Astrocyte of the cerebellum (primary cell): ENCODE measurements at places on chromosomes 4 and X.

DNA sequence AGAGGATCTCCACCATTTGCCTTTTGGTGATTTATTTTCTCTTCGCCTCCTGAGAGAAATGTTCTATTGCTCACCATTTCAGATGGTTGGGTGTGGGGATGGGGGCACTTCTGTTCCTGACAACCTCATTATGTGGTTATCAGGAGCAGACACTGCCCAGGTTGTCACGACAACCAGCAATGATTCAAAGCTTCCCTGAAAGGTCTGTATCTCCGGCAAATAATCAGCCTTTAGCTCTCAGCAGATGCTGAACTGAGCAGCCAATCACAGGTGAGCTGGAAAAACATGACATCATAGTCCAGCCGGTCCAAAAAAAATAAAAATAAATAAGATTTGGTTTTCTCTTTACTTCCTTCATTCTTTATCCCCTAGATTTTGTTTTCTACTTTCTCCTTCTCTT lies 5.5 kb upstream of the PAK3 start:
- no peak for DNase-seq

- no peak for DNase-seq
Measured at GRCh38 chrX:103467156-103467555, 52.1 kb downstream of the RAB40A start.

DNA sequence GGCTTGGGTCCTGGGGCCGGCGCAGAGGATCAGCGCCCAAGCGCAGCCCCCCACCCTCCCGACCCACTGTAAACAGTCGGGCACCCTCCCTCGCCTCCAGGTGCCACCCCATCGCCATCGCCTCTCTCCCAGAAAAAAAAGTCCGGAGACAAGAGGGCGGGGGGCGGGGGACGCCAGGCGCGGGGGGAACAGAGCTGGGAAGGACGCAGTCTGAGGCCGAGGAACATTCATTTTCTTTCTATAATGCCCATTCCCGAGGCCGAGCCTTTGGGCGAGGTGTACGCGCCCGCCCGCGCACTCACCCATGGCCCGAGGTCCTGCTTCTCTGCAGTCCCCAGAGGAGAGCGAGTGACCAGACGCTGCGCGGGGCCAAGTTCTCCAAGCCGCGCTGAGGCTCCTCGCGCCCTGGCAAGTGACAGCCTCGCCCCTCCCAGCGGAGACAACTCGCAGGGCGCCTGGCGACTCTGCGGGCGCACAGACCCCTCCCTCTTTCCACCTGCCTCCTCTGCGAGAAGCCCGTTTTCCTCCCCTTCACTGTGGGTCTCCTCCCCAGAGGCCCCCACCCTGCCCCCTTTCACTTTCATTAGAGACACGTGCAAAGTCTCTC lies 63.5 kb upstream of the WDR17 start:
- no peak for DNase-seq

DNA sequence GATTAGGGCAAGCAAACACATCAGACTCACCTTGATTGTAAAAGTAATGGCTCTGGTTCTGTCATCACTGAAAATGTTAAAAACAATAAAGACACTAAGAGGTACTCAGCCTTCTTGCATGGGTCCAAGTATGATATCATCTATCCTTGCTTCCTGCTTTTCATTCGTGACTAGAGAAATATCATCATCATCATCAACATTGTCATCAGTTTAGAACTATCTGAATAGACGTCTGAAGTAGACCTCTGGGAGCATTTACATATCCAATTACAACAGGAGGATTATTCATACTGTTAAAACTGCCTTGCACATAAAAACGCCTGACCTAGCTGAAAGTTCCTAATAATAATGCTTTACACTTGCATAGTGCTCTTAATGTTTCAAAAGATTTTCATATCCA lies 9.8 kb upstream of the FRAS1 start:
- no peak for DNase-seq

DNA sequence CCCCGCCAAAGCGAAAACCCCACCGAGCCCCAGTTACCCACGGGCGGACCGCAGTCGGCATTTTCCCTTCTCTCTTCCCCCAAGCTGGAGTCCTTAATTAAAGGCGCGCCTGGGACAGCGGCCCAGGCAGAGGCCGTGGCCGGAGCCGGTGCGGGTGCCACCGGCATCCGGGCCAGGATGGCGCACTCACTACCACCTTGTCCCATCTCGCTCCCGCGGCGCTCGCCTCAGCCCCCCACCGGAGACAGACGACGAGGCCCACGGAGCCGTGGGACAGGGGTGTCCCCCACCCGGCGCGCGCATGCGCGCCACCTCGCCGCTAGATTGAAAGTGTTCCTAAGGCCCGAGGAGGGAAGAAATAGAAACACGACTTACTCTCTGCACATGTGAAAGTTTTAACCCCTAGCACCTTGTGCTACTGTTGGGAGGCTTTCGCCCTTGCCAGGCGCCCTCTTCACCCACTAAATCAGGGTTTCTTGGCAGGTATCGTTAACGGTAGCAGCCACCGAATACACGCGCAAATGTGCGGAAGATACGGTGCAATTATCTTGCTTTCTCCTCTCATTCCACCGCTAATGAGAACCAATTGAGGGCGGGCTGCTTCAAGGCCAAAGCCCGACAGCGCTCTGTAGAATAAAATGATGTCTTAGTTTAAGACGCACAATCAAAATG lies 64.3 kb upstream of the CCDC160 start:
- DNase-seq = no peak

DNA sequence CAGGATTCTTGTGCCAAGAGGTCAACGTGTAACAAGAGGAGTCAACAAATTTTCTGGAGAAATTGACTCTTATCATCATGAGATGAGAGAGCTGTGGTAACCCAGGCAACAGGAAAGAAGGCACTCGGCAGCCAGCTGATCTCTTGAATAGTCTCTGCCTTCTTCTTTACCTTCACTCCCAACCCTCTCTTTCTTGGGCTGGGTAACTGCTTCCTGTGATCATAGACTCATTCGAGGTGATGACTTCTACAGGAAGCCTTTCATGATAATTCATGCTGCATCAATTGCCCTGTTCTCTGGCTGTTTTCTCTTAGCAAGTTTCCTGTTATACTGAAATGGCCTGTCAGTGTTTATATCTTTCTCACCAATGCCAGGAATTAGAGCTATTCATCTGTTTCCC lies 70.8 kb upstream of the FSTL5 start:
- no peak for DNase-seq

- no peak for DNase-seq
Measured at GRCh38 chrX:38746102-38746501, 55.2 kb upstream of the MID1IP1 start.

DNA sequence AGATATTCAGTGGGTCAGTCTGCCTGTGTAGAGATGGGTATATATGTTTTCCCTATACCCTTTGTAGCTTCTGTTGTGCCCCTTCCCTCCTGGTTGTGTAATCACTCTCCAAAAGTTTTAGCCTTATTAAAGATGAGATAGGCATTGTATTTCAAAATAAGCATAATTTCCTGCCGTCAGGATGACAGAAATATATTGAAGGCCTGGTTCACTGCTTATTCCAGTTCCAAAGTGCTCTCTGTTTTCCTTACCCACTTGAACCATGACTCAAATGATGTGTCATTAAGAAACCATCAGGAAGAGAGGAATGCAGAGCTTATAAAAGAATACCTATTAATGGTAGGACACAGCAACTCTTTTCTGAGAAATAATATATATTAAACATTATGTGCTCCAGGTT lies 178.5 kb downstream of the GABRB1 start:
- peak; percentile 40 for DNase-seq

GRCh38 chr4:45120163-45120562 lies 393.8 kb upstream of the GNPDA2 start:
- DNase-seq = no peak

DNA sequence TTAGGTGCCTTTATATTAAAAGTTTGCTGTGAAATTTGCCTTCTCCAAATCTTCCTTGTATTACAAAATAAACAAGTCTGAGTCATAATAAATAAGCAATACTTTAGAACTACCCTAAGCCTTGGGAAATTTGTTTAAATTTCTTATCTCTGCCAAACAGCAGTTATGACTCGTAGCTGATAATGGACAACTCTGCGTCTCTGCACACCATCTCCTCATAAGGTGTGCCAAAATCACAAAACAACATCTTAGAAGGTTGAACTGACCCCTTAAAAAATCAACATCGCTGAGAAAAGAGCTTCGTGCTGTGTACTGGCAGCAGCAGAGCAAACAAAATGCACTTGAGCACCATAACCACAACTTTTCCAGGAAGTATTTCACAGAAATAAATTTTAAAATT lies 22.0 kb downstream of the OR13H1 start:
- no peak for DNase-seq

DNA sequence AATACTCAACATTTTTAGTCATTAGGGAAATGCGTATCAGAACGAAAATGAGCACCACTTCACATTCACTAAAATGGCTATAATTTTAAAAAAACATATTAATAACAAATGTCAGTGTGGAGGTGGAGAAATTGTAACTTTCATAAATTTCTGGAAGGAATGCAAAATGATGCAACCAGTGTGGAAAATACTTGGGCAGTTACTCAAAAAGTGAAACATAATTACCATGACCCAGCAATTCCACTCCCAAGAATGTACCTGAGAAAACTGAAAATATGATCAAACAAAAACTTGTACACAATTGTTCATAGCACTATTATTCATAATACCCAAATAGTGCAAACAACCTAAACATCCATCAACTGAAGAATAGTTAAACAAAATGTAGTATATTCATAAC lies 76.1 kb upstream of the FAM241A start:
- no peak for DNase-seq

- DNase-seq = no peak
Measured at GRCh38 chr4:121150003-121150402, 14.1 kb downstream of the TNIP3 start.

GRCh38 chrX:17744896-17745523 lies 7.7 kb downstream of the SCML1 start:
- DNase-seq = no peak

DNA sequence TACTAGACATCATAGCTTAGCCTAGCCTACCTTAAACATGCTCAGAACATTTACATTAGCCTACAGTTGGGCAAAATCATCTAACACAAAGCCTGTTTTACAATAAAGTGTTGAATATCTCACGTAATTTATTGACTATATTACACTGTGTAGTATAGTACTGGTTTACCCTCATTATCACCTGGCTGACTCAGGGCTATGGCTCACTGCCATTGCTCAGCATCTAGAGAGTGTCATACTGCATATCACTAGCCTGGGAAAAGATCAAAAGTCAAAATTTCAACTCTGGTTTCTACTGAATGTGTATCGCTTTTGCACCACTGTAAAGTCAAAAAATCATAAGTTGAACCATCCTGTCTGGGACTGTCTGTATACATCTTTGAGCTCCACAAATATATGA lies 78.6 kb downstream of the CEP44 start:
- no peak for DNase-seq

DNA sequence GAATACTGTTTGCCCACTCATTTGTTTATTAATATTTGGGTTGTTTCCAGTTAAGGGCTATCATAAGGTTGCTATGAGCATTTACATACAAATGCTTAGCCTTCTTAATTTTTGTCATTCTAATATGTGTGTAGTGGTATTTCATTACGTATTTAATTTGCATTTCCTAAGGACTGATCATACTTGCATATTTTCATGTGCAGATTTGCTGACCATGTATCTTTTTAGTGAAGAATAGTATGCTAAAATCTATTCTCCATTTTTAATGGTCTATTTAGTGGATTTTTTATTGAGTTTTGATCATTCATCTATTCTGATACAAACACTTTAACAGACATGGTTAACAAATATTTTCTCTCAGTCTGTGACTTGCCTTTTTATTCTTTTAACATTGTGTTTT lies 949.5 kb downstream of the RAB28 start:
- DNase-seq = no peak

GRCh38 chrX:32871636-32872035 lies 339.7 kb downstream of the DMD start:
- DNase-seq = no peak

GRCh38 chr4:152509595-152510225 lies 26.2 kb downstream of the FBXW7 start:
- DNase-seq = no peak

DNA sequence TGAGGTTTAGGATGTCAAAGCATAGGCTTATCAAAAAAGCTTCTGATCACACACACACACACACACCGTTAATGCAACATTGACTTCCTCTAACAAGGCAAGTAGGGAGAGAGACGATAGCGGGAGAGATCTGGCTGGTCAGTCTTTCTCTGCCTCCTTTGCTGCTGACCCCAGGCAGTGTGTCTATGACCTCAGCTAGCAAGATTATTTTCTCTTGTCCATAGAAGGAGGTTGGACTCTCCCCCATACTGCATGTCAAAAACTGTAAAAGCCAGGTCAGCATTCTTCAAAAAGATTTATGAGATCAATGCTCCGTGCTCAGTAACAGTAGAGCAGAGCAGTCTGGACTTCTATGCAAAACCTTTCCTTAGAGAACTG lies 63.5 kb upstream of the PGM2 start:
- no peak for DNase-seq

GRCh38 chrX:135543924-135544323 lies 23.5 kb downstream of the INTS6L start:
- no peak for DNase-seq

GRCh38 chr4:169295822-169296221 lies 25.1 kb upstream of the SH3RF1 start:
- DNase-seq = no peak

DNA sequence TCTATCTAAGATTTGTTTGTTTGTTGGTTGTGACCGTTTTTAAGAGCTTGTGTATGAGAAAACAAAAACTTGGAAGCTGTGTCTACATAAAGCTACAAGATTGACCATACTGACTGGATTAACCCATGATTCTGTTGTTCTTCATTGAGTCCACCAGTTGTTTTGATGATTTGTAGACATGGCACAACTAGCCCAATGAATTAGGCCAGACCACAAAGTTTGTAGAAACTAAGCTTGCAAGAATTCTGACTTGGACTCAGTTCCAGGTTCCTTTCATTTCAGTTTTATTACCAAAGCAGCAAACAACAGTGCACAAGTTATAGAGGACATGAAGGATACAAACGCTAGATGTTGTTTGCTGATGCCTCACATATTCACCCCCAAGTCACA lies 119.3 kb downstream of the RASGEF1B start:
- peak; percentile 12 for DNase-seq

- DNase-seq = no peak
Measured at GRCh38 chr4:54961357-54961975, 163.9 kb downstream of the KDR start.

DNA sequence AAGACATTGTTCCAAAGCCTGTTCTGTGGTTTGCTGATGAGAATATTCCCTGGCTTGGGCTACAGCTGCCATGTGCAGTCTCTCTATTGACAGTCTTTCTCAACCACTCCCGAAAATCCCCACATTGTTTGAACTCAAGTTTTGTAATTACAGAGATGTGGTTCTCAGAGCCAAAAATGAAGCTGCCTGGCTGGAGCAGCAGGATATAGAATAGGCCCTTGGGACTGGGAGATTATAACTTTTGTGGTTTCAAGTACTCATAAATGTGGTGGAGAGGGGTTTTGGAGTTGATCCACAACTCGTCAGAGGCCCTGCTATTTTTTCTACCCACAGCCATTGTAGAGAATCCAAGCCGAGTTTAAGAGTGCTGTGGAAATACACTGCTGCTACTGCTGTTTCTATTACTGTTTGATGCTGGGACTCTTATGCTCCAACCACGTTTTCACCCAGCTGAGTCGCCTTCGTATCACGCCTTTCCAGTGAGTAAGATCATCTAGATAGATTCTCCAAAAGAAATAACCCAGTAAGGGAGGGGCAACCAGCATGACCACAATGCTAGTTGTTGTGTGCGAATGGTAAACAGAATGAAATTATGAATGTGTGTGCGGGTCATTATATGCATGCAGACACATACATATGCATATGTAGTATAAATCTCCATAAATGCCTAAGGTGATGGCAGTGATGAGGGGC lies 57.1 kb upstream of the ATXN3L start:
- peak; percentile 96 for DNase-seq

- DNase-seq = no peak
Measured at GRCh38 chr4:140187316-140187695, 33.3 kb upstream of the MAML3 start.
